Activated CD8-positive, alpha-beta memory T cell treated with anti-CD3 and anti-CD28 coated beads, Interleukin-2, amount 10 ng/mL, durations not matched to agents 7 days and 5 days (primary cell): ENCODE measurements at places on chromosomes 12 and 14. TPM values are rescaled to one million over a fixed set of nuclear protein-coding genes. Genes with fewer than 3 reads are reported as not detected.

DNA sequence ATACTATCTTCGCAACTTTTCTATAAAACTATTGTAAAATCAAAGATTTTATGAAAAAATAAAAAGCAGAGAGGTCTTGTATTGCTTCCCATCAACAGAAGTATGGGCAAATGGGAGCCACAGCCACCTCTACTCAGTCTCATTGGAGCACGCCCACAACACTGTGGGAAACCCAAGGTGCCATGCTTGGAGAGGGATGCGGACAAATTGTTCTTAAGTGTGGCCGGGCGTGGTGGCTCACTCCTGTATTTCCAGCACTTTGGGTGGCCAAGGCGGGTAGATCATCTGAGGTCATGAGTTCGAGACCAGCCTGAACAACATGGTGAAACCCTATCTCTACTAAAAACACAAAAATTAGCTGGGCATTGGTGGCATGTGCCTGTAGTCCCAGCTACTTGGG is 498.2 kb upstream of the SOX5 start:
- no peak for DNase-seq

DNA sequence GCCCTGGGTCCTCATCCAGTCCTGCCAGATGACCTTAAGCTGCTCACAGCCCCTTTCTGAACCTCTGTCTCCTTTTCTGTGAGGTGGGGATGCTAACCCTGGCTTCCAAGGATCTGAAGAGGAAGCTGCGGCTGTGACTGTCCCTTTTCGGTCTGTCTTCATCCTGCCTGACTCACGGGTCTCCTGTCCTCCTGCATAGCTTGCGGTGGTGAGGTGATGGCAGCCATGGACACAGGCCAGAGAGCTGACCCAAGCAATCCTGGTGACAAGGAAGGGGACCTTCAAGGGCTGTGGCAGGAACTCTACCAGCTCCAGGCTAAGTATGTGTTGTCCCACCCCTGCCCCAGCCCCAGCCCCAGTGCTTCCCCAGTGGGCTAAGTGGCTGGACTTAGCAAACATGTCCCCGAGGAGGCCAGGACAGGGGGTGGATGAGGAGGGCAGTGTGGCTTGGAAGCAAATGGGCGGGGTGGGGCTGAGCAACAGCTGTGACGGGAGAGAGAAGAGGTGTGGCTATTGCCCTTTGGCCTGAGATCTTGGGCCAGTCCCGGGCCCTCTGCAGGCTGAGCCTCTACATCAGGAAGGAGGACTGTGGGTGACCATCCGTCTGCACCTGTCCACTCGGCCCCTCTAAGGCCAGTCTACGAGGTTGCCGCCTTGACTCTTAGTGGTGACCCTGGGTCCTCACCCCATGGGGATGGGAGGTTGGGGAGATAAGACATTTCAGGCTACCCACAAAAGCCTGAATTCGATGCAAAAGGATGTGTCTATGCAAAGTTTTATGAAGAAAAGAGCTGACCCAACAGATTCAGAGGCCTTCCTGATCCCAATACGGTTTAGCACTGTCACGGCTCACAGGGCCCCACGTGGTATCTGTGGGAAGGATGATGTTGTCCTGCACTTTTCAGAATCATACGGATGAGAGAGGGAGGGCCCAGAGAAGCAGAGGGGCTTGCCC is 1.1 kb downstream of the CCDC197 start:
- no peak for DNase-seq

GARIN6 gene
- not detected for total RNA-seq

MLH3 gene
- 16.2 TPM for total RNA-seq

ABHD4 gene
- total RNA-seq, result 11.8 TPM
